Stimulated activated CD4-positive, alpha-beta T cell treated with anti-CD3 and anti-CD28 coated beads, TNF-alpha, amount 100 ng/mL, for 4 hours (primary cell): ENCODE measurements at places on chromosomes 5 and 9.

DNA sequence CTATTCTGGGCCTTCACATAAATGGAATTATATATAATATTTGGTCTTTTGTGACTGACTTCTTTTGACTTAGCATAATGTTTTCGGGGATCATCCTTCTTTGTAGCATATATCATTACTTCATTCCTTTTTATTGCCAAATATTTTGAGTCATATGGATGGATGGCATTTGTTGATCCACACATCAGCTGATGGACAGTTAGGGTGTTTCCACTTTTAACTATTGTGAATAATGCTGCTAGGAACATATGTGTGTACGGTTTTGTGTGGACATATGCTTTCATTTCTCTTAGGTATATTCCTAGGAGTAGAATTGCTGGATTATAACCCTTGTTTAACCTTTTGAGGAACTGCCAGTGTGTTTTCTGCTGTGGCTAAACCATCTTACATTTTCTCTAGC lies 249.6 kb downstream of the FANCC start:
- no peak for DNase-seq

GRCh38 chr5:159262472-159262858 lies 625 bp upstream of the UBLCP1 start:
- no peak for DNase-seq

GRCh38 chr5:11504886-11505193 lies 399.4 kb downstream of the CTNND2 start:
- no peak for DNase-seq

DNA sequence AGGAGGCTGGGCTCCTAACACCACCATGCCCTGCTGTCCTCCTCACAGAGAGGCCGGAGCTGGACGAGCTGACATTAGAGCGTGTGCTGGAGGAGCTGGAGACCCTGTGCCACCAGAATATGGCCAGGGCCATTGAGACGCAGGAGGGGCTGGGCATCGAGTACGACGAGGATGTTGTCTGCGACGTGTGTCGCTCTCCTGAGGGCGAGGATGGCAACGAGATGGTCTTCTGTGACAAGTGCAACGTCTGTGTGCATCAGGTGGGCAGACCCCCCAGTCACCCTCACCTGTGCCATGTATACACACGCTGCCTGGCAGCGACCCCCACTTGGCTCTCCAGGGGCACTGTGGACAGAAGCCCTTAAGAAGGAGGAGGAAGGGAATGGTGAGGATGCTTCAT lies 35.2 kb downstream of the JADE2 start:
- no peak for DNase-seq

GRCh38 chr5:143404416-143405062 lies 1.1 kb upstream of the NR3C1 start:
- DNase-seq = peak; percentile 57

- DNase-seq = no peak
Measured at GRCh38 chr5:66333192-66333591, 189.1 kb downstream of the SREK1 start.

- no peak for DNase-seq
Measured at GRCh38 chr5:41176952-41177351, 36.4 kb downstream of the C6 start.

DNA sequence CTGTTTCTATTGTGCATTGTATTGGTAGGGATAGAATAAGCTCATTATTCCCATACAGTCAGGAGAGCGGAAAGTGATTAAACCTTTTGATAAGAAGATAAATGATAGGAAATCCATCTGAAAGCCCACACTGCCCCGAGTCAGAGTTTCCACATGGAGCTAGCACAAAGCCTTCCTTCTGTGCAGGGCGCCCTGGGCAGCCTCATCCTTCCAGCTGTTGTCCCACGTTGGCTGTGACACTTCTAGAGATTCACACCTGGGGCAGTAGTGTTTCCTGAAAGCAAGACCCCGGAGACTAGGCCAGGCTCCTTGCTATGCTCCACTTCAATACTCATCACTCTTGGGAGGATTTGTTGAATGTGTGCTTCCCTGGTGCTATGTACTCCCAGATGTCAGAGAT lies 172.4 kb downstream of the SEMA6A start:
- DNase-seq = no peak

DNA sequence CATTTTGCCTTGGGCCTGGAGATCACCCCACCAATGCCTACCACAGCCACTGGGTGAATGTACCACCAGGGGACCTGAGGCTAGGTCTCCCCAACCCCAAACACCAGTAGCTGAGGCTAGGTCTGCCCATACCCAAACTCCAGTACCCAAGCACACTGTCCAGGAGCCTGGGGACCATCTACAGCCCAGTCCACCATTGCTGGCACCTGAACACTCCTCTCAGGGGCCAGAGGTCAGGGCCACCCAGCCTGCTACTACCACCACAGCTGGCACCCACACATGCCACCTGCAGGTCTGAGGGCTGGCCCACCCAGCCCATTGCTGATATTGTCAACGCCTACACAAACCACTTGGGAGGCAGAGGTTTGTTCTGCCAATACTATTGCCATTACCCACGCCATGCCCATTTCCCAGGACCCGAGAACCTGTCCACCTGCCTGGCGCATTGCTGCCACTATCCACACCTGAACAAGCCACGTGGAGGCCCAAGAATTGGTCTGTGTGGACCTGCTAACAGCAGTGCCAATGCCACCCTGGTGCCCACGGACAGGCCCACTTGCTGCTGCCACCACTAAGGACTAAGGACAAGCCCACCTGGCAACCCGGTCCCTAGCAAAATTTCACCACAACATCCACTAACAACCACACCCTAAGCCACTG lies 59.2 kb downstream of the ZDHHC21 start:
- DNase-seq = no peak

DNA sequence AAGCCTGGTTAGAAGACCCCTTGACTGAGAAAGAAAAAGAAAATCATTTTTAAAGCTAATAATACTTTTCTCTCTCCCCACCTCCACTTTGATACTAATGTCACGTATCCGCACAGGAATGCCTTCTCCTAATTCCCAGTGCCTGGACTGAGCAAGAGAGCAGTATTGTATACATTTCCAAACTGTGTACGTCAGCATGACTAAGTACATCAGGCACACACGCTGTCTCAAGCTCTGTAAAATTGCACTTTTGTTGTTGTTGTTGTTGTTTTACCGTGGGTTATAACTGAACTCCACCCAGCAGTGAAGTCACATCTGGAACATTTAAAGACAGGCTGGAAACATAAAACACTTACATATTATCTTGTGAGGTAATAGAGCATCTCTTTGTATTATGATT lies 407.6 kb downstream of the DNAH5 start:
- DNase-seq = no peak

DNA sequence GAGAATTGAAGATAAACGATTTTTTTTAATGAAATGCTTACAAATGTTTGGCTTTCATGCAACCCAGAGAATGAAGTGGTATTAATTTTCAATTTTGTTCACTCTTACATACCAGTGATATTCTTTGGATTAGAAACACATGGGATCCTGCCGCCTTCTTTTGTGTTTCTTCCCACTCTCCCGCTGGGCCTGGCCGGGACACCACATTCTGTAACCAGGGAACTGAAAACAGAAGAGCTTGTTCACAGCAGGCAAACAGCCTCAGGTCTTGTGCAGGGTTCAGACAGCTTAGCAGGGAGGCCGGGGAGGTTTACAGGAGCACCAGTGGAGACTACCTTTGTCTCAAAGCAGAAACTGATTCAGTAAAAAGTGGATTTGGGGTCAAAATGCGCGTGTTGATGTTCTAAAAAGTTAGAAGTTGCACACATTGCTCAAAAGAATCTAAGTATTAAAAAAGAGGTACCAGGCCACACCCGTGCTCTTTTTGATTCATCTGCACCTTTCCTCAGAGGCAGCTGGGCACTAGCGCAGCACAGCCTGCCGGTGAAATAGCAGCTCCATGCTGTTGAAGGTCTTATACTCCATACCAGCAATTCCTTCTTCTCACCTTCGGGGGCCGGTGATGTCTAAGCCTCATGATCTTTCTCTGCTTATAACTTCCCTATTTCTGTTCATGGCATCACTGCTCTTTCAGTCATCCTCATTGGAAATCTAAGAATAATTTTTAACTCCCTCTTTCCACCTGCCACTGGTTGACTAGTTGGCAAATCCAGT lies 67.1 kb downstream of the GRAMD2B start:
- DNase-seq = no peak

DNA sequence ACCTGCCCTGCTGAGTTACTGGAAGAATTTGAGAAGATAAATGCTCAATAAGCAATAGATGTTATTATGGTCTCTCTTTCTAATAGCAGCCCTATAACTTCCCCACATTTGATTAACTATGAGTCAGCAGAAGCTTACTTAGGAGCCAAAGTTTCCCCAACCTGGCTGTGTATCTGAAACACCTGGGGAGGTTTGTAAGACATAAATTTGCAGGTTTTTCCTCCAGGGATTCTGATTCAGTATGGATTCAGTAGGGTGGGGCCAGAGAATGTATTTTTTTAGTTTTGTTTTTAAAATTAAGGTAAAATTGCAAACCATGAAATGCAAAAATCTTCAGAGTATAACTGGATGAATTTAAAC lies 44.9 kb upstream of the GNPDA1 start:
- no peak for DNase-seq

GRCh38 chr9:20604562-20604961 lies 17.7 kb downstream of the MLLT3 start:
- DNase-seq = no peak

GRCh38 chr5:127072861-127073846 lies at the start of gene C5orf63:
Gene C5orf63 (minus strand): TSS chr5:127073502. CDS start chr5:127058995, 14,507 bp downstream.
- peak; percentile 55 for DNase-seq

DNA sequence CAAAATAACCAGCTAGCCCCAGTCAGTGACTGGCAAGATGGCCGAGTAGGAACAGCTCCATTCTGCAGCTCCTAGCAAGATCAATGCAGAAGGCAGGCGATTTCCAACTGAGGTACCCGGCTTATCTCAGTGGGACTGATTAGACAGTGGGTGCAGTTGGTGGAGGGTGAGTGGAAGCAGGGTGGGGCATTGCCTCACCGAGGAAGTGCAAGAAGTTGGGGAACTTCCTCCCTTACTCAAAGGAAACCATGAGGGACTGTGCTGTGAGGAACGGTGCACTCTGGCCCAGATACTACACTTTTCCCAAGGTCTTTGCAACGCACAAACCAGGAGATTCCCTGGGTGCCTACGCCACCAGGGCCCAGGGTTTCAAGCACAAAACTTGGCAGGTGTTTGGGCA lies 9.6 kb upstream of the BTNL8 start:
- no peak for DNase-seq

DNA sequence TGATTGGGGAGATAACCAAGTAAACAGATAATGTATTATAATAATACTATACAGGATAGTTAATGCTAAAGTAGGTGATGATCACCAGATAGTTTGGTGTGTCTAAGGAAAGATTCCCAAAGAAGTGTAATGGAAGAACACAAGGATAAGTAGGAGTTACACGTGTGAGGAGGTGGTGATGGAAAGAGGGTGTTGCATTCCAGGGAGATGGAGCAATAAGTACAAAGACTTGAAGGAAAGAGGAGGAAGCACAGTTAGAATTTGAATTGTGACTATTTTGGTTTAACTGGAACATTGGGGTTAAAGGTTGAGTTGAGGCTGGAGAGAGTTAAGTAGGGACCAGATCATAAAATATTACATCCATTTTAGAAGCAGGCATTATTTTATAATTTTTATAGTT lies 76.9 kb downstream of the IPO11 start:
- no peak for DNase-seq

- DNase-seq = no peak
Measured at GRCh38 chr5:123987956-123988355, 476.0 kb downstream of the CSNK1G3 start.

GRCh38 chr9:112917987-112918362 lies 27.3 kb upstream of the SLC46A2 start:
- no peak for DNase-seq

- no peak for DNase-seq
Measured at GRCh38 chr5:151699071-151699901, 12.6 kb upstream of the SPARC start.

GRCh38 chr9:76049341-76049740 lies 158.9 kb downstream of the PCSK5 start:
- DNase-seq = no peak

DNA sequence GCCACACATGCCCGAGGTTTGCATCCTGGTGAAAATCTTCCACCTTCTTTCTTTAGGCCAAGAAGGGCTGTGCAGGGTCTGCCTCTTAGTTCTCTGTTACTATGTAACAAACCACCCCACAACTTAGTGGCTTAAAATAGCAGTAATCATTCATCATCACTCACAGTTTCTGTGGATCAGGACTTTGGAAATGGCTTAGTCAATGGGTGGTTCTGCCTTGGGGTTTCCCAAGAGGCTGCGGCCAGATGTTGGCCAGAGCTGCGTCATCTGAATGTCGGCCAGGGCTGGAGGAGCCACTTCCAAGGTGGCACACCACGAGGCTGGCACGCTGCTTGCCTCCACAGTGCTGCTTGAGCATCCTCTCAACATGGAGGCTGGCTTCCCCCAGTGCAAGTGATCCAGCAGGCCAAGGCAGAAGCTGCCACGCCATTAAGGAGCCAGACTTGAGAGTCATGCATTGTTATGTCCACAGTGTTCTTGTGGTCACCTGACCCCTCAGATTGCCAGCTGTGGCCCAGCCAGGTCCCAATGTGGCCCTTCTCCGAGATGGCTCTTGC lies 135.2 kb downstream of the RXRA start:
- DNase-seq = no peak

DNA sequence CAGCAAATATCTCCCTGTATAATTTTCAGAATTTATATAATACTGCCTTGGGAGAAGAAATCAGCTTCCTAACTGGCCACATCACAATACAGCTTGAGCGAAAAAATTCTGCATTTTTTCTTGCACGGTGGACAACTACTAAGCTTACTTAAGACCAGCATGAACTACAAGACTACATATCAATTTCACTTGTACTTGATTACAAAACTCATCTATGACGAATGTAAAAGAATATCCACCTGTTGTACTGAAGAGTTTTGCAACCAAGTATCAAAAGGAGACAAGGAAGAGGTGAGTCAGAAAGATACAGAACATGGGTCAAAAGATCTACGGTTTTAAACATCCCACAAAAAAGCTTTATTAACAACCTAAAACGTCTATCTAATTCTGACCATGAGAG lies 279.4 kb downstream of the BNC2 start:
- DNase-seq = no peak

DNA sequence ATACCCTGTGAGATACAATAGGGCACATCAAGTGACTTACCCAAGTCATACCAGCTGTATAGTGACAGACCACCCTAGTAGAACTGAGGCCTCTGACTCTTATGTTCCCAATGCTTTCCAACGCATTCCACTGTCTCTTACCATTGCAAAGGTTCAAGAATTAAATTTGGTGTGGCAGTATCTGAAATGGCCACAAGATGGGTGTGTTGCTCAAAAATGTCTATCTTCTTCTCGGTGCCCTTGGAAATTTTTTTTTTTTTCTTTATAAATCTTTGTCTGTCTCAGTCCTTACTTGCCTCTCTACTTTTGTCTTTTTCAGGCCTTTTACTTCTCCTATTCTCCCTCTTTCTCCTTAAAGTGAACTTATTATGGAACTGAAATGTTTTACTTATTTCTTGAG lies 48.4 kb downstream of the GPR21 start:
- no peak for DNase-seq

DNA sequence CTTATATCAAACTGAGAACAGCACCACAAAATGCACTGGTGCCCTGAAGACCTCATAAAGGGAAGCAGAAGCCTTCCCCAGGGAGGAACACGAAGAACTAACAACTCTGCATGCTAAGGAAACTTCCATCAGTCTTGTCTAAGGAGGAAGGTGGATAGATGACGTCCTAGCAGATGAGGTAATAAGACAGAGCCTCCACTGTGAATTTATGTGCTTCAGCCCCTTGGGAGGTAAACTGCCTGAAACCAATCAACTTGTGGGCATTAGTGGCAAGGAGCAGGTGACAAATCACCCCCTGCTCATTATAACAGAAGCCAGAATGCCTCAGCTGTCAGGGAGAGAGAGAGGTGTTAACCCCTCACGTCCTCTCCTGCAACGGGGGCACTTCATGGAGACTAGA lies 48.9 kb upstream of the SPIN1 start:
- DNase-seq = no peak
